Activated naive CD4-positive, alpha-beta T cell treated with anti-CD3 and anti-CD28 coated beads for 36 hours (primary cell): ENCODE measurements at places on chromosomes 1 and 21. TPM values are rescaled to one million over a fixed set of nuclear protein-coding genes. Genes with fewer than 3 reads are reported as not detected.

DNA sequence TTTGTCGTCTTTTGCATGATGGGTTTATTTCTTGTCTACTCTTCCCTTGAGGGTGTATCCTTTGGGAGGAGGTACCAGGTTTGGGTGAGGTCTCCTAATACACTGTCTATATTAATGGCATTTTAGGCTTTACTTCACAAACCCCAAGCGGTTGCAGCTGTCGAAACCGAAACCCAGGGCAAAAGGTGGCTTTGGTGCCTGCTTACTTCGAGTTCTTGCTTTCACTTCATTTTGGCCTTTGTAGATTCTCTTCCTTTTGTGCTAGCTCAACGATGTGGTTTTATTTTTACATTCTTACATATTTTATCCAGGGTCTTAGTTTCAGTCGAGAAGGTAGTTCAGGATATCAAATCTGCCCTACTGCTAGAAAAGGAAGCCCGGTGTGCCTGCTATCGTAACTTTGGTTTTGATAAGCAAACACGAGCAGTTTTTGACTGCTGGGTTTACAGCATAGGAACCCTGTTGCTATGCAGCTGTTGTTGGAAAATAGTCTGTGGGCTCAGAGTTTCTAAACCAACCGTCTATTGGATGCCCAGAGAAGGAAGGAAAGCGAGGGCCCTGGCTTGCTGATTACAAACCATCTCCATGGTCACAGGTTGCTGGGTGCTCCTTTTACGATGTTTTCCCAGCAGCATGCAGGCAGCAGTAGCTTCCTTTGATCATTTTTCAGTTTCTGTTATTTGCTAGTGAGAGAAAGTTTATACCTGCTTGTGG is 9.8 kb upstream of the TSPAN2 start:
- DNase-seq: peak; percentile 76

DNA sequence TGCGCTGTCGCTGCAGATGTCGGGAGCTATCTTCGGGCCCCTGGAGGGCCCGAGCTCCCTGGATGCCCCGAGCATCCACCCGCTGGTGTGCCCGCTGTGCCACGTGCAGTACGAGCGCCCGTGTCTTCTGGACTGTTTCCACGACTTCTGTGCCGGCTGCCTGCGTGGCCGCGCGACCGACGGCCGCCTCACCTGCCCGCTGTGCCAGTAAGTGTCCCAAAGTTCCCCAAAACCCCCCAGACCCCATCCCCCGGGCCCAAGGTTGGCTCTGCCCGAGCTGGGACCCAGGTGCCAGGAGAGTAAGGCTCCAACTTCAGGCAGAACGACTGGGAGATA is 569 bp downstream of the RNF207 start:
- no peak for DNase-seq

DNA sequence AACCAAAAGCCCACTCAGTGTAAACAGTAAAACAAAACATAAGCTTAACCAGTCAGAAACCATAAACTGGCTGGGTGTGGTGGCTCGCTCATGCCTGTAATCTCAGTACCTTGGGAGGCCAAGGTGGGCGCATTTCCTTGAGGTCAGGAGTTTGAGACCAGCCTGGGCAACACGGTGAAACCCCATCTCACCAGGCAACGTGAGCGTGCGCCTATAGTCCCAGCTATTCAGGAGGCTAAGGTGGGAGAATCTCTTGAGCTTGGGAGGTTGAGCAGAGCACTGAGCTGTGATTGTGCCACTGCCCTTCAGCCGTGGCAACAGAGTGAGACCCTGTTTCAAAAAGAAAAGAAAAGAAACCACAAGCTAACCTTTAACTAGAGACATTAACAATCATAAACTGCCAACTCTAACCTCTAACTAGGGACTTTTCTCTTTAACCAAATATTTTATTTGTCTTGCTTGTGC is 13.1 kb upstream of the PRRC2C start:
- no peak for DNase-seq

- DNase-seq: no peak
Measured at GRCh38 chr1:170567214-170567613, 35.2 kb downstream of the GORAB start.

DNA sequence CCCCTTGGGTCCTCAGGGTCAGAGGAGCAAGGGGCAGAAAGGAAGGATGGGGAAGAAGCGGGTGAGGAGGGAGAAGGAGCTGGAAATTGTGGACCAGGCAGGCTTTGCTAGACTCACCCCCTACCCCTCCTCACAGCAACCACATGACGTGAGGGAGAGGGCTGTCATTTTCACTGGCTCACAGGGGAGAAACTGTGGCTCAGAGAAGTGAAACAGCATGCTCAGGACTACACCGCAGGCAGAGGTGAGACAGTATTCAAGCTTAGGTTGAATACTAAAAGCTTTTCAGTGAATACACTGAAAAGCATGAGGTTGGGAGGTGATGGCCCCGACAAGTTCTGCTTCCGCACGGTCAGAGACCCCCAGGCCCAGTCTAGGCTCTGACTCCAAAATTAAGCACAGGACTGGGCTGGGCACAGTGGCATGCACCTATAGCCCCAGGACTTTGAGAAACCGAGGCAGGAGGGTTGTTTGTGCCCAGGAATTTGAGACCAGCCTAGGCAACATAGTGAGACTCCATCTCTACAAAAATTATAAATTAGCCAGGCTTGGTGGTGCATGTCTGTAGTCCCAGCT is 1.2 kb upstream of the CLEC20A start:
- no peak for DNase-seq

Gene C1orf167
- total RNA-seq: not detected
